Camera-type eye (tissue), 1 donor: ENCODE measurements at places on chromosomes 3 and 15. TPM values are rescaled to one million over a fixed set of nuclear protein-coding genes. Genes with fewer than 3 reads are reported as not detected.

TOPAZ1 gene
- total RNA-seq = not detected

THAP10 gene
- 5.7 TPM for total RNA-seq

P2RY1 gene
- total RNA-seq = 47.6 TPM

ZMYND10 gene
- 5.7 TPM for total RNA-seq

CCR5 gene
- total RNA-seq = 0.11 TPM

SLC15A2 gene
- 28.6 TPM for total RNA-seq

STAC gene
- 13.7 TPM for total RNA-seq

CLDN1 gene
- 9.4 TPM for total RNA-seq

ZNF148 gene
- 60.5 TPM for total RNA-seq

SLC2A2 gene
- not detected for total RNA-seq

GUCA1C gene
- 14.0 TPM for total RNA-seq

ZPLD1 gene
- total RNA-seq = 1.9 TPM

PLA2G4E gene
- total RNA-seq = 0.16 TPM

CFAP91 gene
- total RNA-seq = 7.3 TPM

ADAMTS17 gene
- 24.5 TPM for total RNA-seq

FSTL1 gene
- total RNA-seq = 786 TPM

FRMD4B gene
- total RNA-seq = 60.3 TPM

RAB6B gene
- 38.7 TPM for total RNA-seq

FYCO1 gene
- 51.7 TPM for total RNA-seq

GORASP1 gene
- 51.3 TPM for total RNA-seq

ZDHHC23 gene
- total RNA-seq = 6.2 TPM

UROC1 gene
- 0.11 TPM for total RNA-seq

RHOV gene
- total RNA-seq = 7.2 TPM

C3orf85 gene
- total RNA-seq = not detected

KLF15 gene
- total RNA-seq = 7.7 TPM

SNRPA1 gene
- 47.7 TPM for total RNA-seq

NUP210 gene
- 29.5 TPM for total RNA-seq

SNURF gene
- 55.8 TPM for total RNA-seq
